ENCODE measurements at places on chromosomes 3 and 15. TPM values are rescaled to one million over a fixed set of nuclear protein-coding genes. Genes with fewer than 3 reads are reported as not detected.

DNA sequence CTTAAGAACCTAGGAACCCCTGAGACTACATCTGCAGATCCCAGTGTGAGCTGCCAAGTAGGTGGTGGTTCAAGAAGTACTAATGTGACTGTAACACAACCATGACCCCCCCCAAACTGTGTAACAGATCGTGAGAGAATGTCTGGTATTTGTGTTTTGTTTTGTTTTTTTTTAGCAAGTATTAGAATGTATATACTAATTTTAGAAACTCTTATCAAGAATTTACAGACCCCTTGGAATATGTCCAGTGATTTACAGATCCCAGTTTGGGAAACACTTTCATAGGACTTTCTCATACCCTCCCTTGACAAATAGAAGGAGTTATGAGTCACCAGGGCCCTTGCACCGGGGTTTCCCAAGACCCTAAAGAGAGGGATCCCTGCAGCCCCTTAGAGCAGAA, 79.8 kb downstream of the SEMA5B start:
- H3K27ac ChIP-seq: no peak overlapping the region
- H3K36me3 ChIP-seq: no peaks in the 10 kb centered on the region
- H3K4me3 ChIP-seq: no peak overlapping the region

DNA sequence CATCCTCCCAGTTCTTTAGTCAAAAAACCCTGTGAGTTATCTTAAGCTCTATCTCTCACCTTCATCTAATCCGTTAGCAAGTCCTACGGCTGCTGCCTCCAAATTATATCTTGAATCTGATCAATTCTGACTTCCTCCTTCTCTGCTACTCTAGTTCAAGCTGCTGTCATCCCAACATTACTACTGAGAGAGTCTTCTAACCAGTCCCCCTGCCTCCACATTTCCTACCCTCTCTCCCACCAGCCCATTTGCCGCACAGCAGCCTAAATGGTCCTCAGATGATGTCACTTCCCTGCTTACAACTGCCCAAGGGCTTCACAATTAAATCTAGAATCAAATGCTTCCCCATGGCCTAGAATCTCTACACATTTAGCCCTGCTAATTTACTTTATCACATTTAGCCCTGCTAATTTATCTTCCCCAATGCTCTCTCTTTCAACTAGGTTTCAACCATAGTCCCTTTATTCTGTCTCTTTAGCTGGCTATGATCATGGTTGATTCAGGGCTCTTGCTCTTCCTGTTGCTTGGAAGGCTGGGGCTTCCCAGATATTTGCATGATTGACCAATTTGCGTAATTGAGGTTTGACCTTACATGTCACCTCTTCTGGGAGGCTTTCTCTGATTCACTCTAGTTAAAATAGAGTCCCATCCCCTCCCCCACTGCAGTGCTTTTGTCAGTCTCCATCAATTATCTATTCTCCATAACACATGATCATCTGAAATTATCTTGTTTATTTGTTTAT, 11.0 kb upstream of the ARL14 start:
- no peaks in the 10 kb centered on the region for H3K27me3 ChIP-seq
- no peaks in the 10 kb centered on the region for H3K36me3 ChIP-seq
- H3K27ac ChIP-seq: no peak overlapping the region
- no peak overlapping the region for H3K4me3 ChIP-seq
- no peaks in the 10 kb centered on the region for H3K4me1 ChIP-seq

DNA sequence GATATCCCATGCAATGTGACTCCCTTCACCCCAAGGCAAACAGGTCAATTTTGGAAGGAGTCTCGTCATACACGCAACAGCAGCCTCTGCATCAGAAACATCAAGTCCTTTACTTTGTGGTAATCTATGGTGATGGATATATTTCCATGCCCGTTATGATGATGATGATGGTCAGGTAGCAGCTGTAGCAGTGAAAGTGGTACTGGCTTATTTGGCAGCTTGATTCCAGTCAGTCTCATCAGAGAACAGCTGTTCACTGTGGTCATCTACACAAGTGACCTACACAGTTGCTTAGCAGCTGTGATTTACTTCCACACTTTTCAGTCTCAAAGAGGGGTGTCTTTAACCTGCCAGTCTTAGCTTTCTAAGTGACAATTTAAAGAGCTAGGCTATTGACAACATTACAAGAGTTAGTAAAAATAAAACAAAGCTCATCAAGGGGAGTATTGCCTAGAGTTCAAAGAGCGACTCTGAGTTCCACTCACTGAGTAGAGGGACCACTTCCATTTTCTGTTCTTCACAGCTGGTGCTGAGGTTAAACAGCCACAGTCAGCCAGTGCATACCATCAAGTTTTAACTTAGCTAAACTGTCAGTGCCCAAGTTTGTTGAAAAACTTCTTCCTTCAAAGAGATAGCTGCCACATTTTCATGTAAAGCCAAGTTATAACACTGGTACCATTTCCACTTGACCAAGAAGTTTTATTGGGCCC, 587.4 kb upstream of the KCNMB2 start:
- no peak for DNase-seq
- H3K36me3 ChIP-seq: no peaks in the 10 kb centered on the region
- H3K4me1 ChIP-seq: no peaks in the 10 kb centered on the region
- no peaks in the 10 kb centered on the region for H3K27me3 ChIP-seq

- no peaks in the 10 kb centered on the region for H3K4me1 ChIP-seq
- H3K4me3 ChIP-seq: no peak overlapping the region
Observed at GRCh38 chr15:36761132-36761847, 181.9 kb downstream of the CDIN1 start.

DNA sequence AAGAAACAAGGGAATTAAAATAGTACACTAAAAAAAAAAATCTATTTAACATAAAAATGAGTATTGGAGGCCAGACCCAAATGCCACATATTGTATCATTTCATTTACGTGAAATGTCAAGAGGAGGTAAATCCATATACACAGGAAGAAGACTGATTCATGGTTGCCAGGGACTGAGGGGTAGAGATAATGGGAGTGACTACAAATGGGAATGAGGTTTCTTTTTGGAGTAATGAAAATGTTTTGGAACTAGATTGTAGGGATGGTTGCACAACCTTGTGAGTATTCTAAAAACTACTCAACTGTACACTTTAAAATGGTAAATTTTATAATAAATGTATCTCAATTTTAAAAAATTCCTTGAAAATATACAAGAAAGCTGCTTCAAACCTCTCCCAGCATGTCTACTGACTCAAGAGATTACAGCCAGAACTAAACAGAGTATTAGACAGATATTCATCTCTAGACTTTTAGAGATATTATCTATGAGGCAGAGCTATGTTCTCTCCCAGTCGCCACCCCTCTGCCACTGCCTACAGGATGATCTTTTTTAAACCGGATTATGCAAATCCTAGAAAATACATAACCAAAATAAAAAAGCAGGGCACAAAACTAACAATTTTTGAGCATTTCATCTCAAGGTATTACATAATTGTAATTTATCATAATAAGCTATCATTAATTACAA, 6.2 kb downstream of the HLTF start:
- no peak for DNase-seq
- peaks cover 6% of the 10 kb centered on the region for H3K27me3 ChIP-seq
- peaks cover 11% of the 10 kb centered on the region for H3K4me1 ChIP-seq

GRCh38 chr3:82891028-82891427, 1129.6 kb upstream of the GBE1 start:
- H3K27me3 ChIP-seq: no peaks in the 10 kb centered on the region
- no peaks in the 10 kb centered on the region for H3K36me3 ChIP-seq
- no peak overlapping the region for H3K4me3 ChIP-seq
- DNase-seq: no peak
- no peak overlapping the region for H3K27ac ChIP-seq

DNA sequence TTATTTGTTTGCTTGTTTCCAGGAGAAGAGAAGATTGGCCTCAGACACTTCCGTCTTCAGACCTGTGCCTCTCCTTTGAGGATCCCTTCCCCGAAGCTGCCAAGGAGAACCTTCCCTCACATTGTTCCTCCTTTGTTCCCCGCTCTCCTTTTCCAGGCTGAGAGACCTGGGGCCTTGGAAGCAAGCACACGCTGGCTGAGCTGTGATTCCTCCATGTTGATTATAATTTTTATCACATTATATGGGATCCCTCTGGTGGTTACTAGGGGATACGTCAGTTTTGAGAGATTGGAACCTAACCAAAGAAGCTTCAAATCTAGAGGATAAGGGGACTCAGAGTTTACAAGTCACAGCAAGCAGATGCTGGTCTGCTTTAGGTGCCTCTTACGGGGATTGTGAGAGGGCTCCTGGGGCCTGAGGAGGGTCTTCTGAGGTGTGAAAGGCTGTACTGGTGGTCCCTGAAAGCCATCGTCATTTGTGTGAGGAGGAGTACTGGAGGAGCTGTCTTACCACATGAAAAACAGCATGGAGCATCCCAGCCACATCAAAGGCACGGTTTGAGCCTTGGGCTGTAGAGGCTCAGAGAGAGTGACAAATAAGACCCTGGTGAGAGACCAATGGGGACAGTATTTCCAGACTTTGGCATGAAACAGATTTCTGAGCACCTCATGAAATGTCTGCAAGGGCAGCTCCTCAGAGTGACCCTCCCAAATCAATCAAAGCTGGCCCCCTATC, 760.1 kb upstream of the CFAP20DC start:
- H3K4me3 ChIP-seq: no peak overlapping the region
- peaks cover 29% of the 10 kb centered on the region for H3K4me1 ChIP-seq
- H3K27me3 ChIP-seq: no peaks in the 10 kb centered on the region

- no peak overlapping the region for H3K4me3 ChIP-seq
- H3K27me3 ChIP-seq: no peaks in the 10 kb centered on the region
- no peak overlapping the region for H3K27ac ChIP-seq
- peaks cover 13% of the 10 kb centered on the region for H3K4me1 ChIP-seq
Observed at GRCh38 chr15:25700916-25701315, 162.2 kb downstream of the ATP10A start.

The SPINT1 gene
- polyA plus RNA-seq: 41.3 TPM

The GPR149 gene
- polyA plus RNA-seq: not detected

The GOLGA6L9 gene
- polyA plus RNA-seq: 9.6 TPM
